ENCODE measurements at places on chromosomes 4 and X.

- DNase-seq: no peak
These were observed 211.3 kb downstream of the ARHGAP10 start for GRCh38 chr4:147943159-147943638.

GRCh38 chrX:39795605-39796004 is 302.2 kb downstream of the BCOR start:
- DNase-seq: no peak

DNA sequence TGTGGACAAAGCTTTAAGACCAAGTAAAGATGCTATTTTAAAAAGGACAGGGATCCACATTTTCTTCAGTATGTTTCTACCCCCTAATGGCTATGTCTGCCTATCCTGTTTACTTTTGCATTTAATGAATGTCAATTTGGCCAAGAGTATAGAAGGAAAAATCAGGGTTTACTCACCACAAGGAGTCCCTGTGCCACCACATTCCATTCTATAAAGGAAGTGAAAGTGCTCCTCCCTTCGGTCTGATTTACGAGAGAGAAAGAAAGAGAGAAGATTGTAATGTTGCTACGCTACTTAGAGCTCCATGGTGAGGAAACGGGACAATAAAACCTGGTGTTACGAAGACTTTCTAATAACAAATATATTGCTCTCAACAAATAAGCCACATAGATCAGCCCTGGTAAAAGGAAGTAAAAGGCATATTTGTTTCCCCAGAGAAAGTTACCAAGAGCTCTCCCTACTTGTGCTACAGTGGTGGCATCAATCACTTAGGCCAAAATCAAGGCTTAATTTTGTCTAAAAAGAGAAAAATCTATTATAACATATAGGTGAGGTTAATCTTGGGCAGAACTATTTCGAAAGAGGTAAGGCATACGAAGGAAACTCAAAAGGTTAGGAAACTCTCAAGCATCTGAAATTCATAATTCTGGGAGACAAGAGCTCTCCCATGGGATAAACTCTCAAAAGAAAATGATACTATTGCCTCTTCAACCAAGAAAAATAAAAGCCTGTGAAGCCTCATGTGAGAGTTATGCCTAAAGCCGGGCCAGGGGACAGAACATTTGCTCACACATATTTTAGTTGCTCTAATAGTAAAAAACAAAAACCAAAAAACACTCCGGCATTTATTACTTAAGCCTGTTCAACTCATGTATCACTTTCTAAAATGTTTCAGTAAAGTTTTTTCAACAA is 29.5 kb downstream of the TAPT1 start:
- no peak for DNase-seq

DNA sequence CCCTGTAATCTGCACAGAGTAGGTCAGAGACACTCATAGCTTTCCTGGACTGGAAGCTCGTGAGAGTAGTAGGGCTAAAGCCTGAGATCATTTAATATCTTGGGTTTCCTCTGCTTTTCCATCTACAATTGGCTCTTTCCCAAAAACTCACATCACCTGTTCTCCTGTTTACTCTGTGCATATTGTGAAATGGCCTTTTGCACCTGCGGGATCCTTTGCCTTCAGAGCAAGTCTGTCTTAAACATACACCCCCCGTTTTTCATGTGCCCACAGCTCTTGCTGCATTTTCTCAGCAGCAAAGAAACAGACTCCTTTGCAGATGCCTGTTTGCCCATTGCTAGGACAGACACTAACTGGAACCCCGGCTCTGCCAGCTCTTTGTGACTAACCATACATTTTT is 608.3 kb upstream of the PCDH10 start:
- no peak for DNase-seq

DNA sequence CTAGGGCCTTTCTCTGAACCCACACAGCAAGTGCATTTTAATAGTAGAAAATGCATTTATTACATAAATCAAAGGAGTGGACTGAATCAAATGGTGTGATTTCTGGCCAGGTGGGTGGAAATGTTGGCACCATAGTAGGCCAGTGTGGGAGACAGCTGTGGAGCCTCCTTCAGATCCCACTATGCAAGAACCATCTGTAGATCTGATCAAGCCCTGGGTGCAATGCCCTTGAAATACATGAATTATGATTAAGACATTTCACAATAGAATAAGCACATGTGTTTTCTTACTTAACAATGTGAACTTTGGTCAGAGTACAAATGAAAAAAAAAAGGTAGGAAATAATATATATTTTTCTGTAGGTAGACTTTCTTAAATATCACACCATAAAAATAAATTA is 204.3 kb downstream of the PCDH7 start:
- no peak for DNase-seq

DNA sequence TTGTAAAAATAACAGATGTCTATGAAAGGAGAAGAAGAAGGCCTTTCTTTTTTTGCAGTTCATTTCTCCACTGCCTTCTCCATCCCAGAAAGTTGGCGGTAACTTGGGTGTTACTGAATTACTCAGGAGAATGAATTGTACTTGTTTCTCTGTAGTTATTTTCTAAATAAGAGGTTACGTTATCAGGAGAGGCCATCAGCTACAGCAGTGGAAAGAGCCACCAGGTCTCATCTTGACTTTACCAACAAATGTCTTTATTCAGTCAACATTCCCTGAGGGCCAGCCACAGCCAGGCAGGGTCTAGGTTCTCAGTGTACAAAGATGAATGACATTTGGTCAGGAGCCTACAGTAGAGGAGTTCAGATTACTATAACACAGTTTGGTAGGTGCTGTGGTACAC is 8.1 kb downstream of the HADH start:
- no peak for DNase-seq

DNA sequence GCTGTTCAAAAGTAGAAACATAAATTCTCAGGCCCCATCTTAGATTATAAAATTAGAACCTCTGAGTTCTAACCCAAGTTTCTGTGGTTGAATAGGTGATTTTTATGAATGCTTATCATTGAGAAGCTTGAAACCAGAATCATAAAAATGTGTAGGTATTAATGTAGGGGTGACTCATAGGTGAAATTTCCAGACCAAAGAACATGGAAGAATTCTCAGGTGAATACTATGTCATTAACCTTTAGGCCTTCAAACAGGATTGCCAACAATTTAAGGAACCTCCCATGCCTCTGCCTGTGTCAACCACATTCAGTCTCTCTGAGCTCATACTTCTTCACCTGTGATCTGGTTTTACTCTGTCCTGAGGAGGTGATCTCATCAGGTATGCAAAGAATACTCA is 177.8 kb downstream of the NPFFR2 start:
- DNase-seq: no peak

GRCh38 chr4:43357252-43357974 is 464.9 kb downstream of the GRXCR1 start:
- DNase-seq: no peak

- no peak for DNase-seq
These were observed 133.6 kb upstream of the QRFPR start for GRCh38 chr4:121514443-121514842.

GRCh38 chr4:188372829-188373228 is 233.6 kb downstream of the TRIML1 start:
- DNase-seq: no peak

GRCh38 chr4:53571936-53572599 is 19.2 kb downstream of the LNX1 start:
- no peak for DNase-seq

- DNase-seq: no peak
These were observed 23.6 kb downstream of the SH3KBP1 start for GRCh38 chrX:19863857-19864223.

DNA sequence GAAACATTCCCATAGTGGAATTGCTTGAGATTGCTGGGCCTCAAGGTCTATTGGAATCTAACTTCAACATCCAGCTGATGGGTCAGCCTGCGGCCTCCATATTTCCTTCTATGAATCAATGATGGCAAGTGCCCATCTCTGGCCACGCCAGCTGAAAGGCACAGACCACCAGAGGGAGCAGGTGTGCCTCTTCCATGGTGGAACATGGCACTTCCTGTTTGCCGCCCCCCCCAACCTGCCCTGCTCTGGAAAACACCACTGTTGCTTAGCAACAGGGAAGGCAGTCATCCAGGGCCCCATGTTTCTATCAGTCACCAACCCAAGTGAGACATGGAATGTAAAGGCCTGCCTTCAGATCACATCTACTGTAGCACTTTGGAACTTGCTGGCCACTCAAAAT is 11.6 kb downstream of the PAGE4 start:
- DNase-seq: peak; percentile 45

DNA sequence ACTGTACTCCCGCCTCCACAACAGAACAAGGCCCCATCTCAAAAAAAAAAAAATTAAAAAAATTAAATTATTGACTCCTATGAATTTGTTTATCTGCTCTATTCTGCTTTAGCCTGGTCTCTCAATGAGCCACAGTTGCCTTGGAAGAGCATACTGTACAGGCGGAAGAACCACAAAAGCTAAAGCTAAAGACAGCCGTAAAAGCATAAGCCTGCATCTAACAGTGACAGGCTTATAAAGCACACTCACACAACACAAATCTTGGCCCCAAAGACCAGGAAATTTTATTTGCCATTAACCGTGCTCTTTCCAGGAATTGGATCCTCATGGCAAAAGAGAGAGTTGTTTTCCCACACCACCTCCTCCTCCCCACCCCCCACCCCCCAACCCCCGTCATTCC is 53.5 kb upstream of the KLF3 start:
- DNase-seq: no peak

DNA sequence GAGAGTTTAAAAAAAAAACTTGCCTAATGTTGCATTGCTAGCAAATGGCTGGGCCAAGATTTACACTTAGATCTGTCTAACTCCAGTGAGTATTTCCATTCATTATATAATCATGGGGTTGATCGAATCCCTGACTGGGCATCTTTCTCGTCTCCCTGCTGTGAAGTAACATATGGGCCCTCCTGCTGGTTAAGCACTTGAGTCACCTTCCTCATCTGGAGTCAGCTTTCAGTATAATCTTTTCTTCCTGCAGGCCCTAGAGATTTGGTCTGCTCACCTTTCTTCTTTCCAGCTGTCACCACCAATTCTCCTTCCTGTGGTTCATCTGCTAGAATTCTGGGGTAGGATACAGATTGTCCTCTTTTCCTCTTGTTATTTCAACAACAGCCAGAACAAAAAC is 41.6 kb downstream of the TIGD2 start:
- no peak for DNase-seq

DNA sequence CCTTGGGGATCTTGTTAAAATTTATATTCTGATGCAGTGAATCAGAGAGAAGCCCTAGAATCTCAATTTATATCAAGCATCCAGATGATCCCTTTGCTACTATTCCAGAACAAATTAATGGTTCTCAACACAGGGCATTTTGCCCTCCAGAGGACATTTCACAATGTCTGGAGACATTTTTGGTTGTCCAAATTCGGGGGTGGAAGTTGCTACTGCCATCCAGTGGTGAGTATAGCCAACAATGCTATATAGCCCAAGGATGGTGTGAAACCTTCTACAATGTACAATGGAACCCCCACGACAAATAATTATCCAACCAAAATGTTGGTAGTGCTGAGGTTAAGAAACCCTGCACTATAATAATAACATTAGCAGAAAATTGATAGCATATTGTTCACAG is 2440.0 kb downstream of the PCDH7 start:
- no peak for DNase-seq

GRCh38 chr4:13527981-13528820 is 16.1 kb downstream of the NKX3-2 start:
- DNase-seq: no peak

- no peak for DNase-seq
These were observed 23.5 kb upstream of the TMEM165 start for GRCh38 chr4:55372259-55372658.

GRCh38 chrX:50103866-50104566 is 96.8 kb downstream of the AKAP4 start:
- no peak for DNase-seq

DNA sequence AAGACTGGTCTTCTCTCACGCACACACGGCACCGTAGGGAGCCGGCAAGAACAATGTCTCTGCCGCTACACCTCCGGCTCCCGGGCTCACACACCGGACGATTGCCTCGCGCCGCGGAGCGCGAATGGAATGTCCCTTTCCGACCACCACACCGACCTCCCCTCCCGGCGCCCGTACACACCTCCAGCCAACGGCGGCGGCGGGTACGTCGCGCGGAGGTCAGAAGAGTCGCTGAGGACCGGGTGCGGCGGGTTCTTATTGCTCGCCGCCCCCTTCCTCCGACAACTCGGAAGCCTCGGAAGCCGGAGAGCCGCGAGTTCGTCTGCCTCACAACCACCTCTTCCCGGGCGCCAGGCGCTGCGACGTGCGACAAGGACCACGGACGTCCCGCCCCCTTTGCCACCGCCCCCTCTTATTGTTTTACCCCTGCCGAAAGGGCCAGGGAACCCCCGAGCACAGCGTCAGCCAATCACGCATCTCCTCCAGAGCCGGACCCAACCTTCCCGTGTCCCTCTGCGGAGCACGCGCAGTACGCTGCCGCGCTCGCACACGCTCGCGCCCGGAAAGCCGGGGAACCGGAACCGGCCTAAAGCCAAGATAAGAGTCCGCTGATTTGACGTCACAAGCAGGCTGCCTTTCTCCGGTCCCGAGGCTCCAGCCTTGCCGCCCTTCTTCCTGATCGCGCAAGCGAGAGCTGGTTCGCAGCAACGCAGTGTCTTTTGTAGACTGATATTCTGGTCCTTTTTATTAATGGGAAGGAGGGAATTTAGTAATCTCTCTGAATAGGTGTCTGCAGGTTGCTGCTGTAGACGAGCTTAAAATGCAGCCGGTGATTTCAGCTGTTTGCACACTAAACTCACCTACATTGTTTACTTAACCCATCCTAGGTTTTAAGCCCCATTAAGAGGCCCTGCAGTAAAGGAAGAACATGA is at the start of gene G3BP2:
G3BP2 (minus strand) TSS at position 385 of the 932 bp plus-strand sequence. CDS start 11,386 bp downstream, outside the sequence.
- peak; percentile 96 for DNase-seq

- DNase-seq: no peak
These were observed 328.4 kb downstream of the PAPSS1 start for GRCh38 chr4:107391630-107392028.

DNA sequence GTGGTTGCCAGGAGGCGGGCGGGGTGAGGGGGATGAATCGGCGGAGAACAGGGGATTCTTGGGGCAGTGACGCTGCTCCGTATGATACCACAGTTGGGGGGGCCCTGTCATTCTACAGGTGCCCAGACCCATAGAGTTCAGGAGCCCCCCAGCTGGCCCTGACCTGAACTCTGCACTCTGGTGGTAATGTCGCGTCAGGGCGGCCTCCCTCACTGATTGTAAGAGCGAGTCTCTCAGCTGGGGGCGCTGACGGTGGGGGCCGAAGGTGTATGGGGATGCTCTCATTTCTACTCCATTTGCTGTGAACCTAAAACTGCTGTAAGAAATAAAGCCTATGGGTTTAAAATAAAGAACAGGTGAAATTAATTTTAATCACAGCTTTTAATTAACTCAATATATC is 91.8 kb upstream of the PSAPL1 start:
- DNase-seq: no peak

GRCh38 chr4:13126976-13127910 is 356.9 kb downstream of the RAB28 start:
- DNase-seq: no peak

GRCh38 chr4:36206012-36206411 is 38.3 kb downstream of the ARAP2 start:
- no peak for DNase-seq
